ENCODE measurements at places on chromosomes 4 and X.

DNA sequence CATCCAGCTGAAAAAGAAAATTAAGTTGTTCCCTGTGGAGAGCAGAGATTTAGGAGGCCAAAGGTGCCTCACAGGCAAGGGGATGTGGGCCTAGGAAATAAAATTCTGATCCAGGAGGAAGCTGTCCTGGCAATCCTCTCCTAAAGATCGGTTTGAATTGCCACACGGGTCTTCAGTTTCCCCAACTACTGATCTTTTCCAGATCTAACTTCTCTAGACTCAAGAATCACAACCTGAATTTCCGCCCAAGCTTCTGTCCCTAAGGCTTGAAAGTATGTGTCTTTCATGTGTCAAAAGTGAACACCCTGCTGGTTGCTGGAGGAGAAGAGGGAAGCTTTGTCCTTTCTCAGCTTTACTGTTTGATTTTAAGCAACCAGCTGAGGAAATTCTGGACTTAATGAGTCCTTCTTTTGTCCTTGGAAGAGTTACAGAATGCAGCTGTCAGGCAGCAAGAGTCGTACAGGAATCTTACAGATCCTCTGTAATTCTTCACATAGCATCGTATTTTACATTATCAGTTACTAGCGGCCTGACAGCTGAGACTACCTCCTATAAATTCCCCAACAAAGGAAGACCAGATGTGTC, 93.8 kb downstream of the INPP4B start:
- DNase-seq = no peak

DNA sequence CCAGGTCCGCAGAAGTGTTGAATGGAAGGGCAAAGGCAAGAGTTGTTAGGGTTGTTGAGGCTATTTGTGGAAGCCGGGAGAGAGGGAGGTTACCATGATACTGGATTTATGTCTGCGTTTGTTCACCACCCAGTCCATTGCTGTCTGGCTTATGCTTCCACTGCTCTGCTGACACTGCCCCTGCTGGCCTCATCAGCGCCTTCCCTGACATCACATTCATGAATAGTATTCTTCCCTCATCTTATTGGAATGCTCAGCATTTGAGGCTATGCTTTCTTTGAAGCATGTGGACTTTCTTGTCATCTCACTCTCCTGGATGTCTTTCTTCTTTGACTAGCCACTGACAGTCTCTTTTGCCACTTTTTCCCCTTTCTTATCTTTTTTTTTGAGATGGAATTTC, 10.3 kb downstream of the GNL3L start:
- DNase-seq = no peak

GRCh38 chr4:96347582-96347981, 507.7 kb downstream of the PDHA2 start:
- no peak for DNase-seq

DNA sequence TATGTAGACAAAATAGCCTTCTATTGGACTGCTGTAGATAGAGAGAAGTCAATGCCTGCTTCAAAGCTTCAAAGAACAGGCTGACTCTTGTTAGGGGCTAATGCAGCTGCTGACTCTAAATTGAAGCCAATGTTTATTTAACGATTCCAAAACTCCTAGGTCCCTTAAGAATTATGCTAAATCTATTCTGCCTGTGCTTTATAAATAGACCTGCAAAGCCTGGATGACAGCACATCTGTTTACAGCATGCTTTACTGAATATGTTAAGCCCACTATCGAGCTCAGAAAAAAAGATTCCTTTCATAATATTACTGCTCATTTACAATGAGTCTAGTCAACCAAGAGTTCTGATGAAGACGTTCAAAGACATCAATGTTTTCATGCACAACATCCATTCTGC, 54.8 kb upstream of the RBMXL3 start:
- no peak for DNase-seq

DNA sequence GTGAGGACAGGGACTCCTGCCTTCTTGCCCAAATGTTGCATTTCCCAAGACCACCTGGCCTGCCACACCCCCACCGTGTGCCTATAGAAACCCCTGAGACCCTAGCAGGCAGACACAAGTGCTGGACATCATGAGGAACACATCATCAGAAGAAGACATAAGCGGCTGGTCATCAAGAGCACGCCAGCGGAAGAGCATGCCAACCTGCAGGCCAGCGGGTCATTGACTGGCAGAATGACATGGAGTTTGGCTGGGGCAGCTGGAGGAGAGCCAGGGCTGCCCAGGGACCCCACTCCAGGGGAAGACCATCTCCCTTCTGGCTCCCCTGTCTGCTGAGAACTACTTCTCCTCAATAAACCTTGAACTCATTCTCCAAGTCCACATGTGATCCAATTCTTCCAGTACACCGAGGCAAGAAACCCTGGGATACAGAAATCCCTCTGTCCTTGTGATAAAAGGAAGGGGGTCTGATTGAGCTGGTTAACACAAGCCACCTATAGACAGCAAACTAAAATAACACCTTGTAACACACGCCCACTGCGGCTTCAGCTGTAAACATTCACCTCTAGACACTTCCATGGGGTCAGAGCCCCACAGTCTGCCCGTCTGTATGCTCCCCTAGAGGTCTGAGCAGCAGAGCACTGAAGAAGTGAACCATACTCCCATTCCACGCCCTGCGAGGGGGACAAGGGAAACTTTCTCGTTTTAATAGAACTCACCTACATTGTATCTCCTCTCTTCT, 164.8 kb upstream of the EMCN start:
- no peak for DNase-seq

- no peak for DNase-seq
These were observed 132.8 kb upstream of the MAGEB16 start for GRCh38 chrX:35665311-35665710.

- no peak for DNase-seq
These were observed 27.2 kb downstream of the SPRY1 start for GRCh38 chr4:123423819-123424218.

GRCh38 chr4:140271553-140271952, 101.9 kb upstream of the SCOC start:
- DNase-seq = no peak

DNA sequence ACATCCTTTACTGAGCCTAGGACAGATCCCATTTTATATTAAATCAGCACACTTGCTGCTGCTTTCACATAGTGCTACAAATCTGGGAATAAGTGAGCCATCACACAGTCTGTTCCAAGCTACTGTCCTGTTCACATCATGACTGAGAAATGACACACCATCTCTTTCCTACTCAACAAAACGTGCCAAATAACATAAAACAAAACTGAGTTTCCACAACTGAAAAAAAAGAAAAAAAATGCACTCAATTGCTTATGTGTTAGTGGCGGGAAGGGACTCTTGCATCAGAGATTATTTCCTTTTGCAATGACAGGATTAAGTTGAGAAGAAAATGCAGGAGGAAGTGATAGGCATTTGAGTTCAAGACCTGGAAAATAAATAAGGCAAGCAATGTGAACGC, 109.0 kb downstream of the SHROOM4 start:
- no peak for DNase-seq

GRCh38 chrX:152306331-152306730, 144.8 kb downstream of the GABRA3 start:
- no peak for DNase-seq

GRCh38 chr4:5836943-5837342, 55.9 kb downstream of the CRMP1 start:
- no peak for DNase-seq

- DNase-seq = peak; percentile 55
These were observed 3.5 kb upstream of the IQSEC2 start for GRCh38 chrX:53284684-53285447.

DNA sequence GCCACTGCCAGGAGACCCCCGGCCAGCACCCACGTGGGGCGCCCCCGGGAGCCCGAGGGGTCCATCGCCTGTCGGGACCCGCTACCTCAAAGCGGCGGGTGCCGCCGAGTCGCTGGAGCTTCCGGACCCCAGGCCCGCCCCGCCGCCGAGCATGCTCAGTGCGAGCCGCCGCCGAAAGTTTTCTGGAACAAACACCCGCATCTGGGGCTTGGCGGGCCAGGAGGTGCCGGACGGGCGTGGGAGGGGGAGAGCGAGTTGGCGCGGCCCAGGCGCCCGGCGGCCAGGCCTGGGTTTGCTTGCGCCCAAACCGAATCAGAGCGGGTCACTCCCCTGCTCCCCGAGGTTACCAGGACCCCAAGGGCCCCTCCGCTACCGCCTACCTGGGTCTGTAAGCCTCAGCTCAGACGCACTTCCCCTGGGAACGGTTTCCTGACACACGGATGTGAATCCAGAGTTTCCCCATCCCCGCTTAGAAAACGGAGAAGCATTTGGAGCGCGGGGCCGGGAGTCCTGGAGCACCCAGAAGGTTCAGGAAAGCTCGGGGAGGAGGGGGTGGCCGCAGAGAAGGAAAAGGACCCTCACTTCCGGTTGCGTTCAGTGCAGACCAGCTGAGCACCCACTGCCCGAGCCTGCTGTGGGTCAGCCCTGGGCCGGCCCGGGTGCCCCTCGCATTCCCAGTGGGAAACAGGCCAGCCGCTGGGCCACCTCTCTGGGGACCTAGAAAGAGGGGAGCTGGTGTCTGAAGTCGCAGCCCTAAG, at the start of gene EVC2:
TSS of gene EVC2 (minus strand) at position 111 of the 758 bp plus-strand sequence. CDS start at position 65, 46 bp downstream.
- peak; percentile 27 for DNase-seq

DNA sequence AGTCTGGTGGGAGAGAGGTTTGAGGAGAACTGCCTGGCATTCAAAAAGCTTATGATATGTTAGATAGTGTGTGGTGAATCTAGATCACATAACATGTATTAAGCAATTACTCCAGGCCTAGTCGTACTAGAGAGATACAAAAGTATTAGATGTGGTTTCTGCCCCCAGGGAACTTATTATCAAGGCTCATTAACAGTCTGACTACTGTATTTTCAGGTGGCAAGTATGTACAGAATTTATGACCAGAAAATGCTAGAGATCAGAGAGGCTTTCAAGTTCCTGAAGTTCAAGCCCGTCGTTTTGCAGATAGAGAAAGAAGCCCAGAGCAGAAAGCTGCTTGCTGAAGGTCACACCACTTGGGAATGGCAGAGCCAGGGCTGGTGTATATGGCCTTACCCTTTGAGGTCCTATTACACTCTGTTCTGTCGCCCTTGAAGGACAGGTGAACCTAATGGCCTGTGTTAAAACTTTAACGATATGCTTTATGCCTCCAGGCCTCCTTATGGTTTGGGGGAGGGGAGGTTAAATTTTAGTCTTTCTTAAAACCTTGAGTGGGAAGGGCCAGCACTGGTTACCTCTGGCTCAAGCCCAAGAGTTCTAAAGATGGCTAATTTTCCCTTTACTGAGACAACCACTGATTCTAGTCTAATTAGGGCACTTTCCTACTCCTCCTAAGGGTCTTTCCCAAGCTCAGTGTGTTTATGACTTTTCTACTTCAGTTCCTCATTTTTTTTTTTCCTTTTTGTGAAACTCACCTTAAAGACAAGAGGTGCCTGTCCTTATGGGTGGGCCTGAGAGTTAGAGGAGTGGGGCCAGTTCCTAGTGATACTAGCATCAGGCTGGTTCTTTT, 19.9 kb downstream of the TMEM164 start:
- no peak for DNase-seq

DNA sequence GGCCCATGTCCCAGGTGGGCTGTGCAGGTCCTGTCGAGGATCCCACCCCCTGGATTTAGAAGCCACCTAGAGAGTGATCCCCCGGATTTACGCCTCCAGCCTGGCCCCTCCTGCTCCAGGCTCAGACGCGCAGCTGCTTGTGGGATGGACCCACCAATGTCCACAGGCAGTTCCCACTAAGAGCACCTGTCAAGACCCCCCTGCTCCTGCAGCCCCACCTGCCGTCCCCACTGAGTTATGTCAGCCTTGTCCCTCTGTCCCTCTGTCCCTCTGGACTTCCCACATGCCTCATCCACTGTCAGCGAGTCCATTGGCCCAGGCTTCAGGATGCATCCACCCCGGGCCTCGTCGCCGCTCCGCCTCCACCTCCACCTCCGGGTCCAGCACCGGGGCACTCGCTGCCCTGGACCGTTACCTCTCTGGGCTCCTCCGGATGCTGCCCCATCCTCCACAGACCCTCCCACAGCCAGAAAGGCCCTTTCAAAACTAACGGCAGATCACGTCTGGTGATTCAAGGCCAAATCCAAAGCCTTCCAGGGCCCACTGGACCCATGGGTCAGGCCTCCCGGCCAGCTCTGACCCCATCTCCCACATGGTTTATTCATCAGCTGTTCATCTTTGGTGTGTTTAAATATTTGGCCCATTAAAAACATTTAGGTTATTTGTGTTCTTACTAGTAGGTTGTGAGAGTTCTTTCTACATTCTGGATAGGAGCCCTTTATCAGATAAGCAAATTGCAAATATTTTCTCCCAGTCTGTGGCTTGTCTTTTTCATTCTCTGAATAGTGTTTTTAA, 28.3 kb downstream of the HTRA3 start:
- DNase-seq = no peak

DNA sequence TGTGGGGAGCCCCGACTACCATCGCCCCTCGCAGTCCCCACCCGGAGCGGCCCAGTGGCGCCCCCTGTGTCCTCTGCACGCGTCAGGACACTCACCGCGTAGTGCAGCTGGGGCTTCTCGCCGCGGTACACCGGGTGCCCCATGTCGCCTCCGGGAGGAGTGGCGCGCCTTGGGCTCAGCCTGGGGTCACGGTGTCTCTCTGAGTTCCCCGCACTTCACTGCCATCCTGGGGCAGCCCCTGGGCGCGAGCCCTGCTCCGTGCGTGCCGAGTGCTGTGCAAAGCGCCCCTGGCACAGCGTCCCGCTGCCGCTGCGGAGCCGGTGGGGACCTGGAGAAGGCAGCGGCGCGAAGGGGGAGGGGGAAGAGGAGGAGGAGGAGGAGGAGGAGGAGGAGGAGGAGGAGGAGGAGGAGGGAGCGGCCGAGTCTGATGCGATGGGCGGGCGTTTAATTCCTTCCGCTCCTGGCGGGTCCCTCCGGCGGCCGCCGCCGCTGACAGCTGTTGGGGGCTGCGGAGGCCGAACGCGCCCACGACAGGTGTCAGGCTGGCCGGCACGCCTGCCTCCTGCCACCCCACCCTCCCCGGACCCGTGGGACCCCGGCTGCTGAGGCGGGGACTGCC, 134.3 kb downstream of the AMELX start:
- no peak for DNase-seq

- DNase-seq = no peak
These were observed 119.3 kb downstream of the C4orf51 start for GRCh38 chr4:145799223-145799622.

DNA sequence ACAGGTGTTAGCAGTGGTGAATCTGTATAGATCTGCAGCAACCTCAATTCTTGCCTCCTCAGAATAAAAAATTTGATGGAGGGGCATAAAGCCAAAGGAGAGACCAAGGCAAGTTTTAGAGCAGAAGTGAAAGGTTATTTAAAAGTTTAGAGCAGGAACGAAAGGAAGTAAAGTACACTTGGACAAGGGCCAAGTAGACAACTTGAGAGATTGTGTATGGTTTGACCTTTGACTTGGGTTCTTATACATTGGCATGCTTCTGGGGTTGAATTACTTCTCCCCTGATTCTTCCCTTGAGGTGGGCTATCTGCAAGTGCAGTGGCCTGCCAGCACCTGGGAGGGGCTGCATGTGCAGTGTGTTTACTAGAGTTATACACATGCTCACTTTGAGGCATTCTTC, 278.8 kb upstream of the NDST3 start:
- DNase-seq = no peak

- no peak for DNase-seq
These were observed 135.2 kb downstream of the EPHA5 start for GRCh38 chr4:65535113-65535512.

DNA sequence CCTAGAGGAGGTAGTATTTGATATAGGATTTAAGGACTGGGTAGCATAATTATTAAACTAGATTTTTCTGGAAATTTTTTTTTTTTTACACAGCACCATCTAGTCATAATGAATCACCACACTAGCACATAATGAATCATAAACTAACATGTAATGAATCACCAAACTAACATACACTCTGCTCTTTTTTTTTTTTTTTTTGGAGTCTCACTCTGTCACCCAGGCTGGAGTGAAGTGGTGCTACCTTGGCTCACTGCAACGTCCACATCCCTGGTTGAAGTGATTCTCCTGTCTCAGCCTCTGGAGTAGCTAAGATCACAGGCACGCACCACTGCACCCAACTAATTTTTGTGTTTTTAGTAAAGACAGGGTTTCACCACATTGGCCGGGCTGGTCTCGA, 92.5 kb downstream of the FAM13A start:
- DNase-seq = no peak
